ENCODE measurements at places on chromosomes 2 and 18. TPM values are rescaled to one million over a fixed set of nuclear protein-coding genes. Genes with fewer than 3 reads are reported as not detected.

GRCh38 chr2:238146884-238147544 is 8.5 kb downstream of the KLHL30 start:
- no peak for DNase-seq

GRCh38 chr2:69811591-69811990 is 17.9 kb upstream of the GMCL1 start:
- peaks cover 5% of the 10 kb centered on the region for H3K36me3 ChIP-seq
- H3K4me1 ChIP-seq = peaks cover 8% of the 10 kb centered on the region
- DNase-seq = no peak
- H3K4me3 ChIP-seq = no peak overlapping the region

- H3K27me3 ChIP-seq = peaks cover 17% of the 10 kb centered on the region
- no peak overlapping the region for H3K4me3 ChIP-seq
- no peaks in the 10 kb centered on the region for H3K36me3 ChIP-seq
- DNase-seq = no peak
These were observed 1.2 kb upstream of the ALPP start for GRCh38 chr2:232377319-232377718.

SP3 gene
- total RNA-seq = 60.1 TPM

STPG4 gene
- total RNA-seq = 0.53 TPM

CCDC68 gene
- 2.9 TPM for total RNA-seq
